ENCODE measurements at places on chromosomes 12 and 14.

GRCh38 chr14:71322655-71323250 lies 415.5 kb downstream of the PCNX1 start:
- DNase-seq, result no peak

GRCh38 chr12:24363177-24363754 lies 413.8 kb upstream of the SOX5 start:
- no peak for DNase-seq

- DNase-seq, result no peak
These were observed 6.8 kb downstream of the ZFHX2 start for GRCh38 chr14:23544511-23545447.

- no peak for DNase-seq
These were observed 13.9 kb downstream of the CDC42BPB start for GRCh38 chr14:103043257-103044015.

- DNase-seq, result no peak
These were observed 345.6 kb downstream of the SLC16A7 start for GRCh38 chr12:59941461-59941860.

DNA sequence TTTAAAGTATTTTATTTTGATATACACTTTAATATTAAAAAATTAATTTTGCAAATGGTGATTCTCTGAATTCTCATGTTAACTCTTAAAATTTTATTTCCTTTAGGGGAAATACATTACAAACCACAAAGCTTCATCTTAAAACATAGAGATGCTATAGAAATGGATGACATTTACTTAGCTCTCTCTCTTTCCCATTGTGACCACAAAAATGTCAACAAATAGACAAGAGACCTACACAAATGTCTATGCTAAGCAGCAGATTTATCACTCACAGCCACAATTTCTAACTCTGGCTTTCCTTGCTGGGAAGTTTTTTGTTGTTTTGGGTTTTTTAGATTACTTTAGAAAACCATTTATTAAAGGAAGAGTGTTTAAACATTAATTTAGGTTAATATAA lies 19.9 kb upstream of the PHC1 start:
- no peak for DNase-seq

- no peak for DNase-seq
These were observed 37.4 kb downstream of the HSP90AA1 start for GRCh38 chr14:102049258-102050025.

DNA sequence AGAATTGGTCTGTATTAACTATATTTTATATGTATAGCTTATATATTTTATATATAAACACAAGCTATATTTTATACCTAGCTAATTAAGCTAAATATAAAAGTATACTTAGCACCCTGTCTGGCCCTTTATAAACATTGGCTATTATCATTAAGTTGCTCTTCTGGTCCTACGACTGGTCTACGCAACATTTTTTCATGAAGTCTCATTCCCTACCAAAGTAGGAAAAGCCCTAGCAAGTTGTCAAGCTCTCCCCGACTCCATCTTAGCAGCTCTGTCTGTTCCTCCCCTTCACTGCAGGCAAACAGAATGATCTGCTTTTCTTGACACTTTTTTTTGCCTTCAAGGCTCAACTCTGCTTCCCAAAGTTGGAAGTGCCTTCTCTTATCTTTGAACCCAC lies 36.7 kb upstream of the ELK3 start:
- DNase-seq, result no peak

DNA sequence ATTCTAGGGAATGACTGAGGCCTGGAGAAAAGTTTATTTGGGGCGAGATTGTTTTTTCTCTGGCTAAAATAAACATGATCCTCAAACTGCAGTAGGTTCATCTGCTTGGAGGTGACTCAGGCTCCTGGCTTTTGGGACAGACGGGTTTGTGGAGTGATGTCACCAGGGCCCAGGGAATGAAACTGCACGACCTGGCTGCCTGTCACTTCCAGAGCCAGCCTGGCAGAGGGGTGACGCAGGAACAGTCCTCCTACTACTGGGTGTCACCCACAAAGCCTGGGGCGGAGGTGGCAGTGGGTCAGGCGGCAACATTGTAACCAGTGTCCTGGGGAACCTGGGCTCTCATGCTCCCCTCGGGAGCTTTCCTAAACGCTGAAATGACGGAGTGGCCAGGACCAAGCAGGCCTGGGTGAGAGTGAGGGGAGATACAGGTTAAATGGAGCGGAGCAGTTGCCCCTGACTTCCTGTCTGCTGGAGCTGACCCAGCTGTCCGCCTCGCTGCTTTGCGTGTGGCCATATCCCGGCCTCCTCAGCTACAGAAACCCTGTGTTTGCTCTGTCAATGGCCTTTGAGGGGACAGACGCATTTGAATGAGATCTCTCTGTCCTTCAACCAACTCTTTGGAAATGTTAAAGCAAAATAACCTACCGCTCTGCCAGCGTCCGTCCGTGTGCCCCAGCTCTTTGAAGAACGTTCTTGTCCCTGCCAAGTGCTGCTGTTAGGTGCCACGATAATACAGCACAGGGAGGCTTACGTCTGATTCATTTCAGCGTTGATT lies 6.5 kb downstream of the HIP1R start:
- DNase-seq, result no peak

DNA sequence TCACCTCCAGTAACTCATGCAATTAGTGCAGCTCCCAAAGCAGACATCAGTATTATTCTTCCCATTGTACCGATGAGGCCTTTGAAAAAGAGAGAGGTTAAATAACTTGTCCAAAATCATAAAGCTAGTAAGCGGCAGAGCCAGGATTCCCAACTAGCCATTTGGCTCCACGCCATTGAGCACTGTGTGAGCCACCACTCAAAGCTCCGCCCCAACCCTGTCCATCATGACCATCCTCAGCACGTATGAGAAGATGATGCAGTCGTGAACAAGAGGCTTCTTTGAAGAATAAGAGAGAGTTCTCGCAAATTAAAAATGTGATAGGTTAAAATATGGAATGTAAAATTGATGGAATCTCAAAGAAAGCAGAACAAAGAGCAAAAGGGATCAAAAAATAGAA lies 14.6 kb downstream of the CLMN start:
- DNase-seq, result no peak

DNA sequence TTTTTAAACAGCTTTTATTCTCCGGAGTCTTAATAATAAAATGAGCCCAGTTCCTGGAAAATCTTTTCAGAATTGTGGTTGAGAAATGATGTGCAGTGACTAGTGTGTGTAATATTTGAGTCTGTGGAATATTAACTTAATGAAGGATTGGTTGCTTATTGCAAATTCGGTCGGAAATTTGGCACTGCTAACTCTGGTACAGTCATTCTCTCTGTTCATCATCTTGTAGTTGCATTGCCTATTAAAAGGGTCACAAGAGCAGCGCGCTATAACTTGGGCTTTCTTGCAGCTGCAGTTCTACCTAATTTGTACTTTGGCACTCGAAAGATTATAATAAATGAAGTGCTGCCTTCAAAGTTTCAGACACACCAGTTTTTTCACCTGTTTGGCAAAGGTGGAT lies 146.0 kb downstream of the FLRT2 start:
- DNase-seq, result no peak

DNA sequence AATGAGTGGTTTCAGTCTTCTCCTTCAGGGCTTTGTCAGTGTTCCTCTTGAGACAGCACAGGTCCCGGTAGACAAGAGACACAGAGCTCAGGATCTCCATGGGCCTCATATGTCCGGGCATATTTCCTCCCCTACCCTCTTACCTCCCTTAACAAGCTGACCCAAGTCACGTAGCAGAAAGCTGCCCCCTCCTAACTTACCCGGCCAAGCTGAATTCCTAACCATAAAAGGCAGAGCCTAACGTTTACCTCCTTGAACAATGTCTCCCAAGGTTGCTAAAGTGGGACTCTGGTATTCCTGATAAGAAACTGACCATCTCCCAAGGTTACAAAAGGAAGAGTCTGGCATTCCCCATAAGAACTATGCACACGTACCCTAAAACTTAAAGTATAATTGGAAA lies 182.2 kb upstream of the USP15 start:
- DNase-seq, result no peak

GRCh38 chr14:103057372-103058163 lies at the start of gene CDC42BPB:
Gene CDC42BPB (minus strand): TSS chr14:103057549. CDS start chr14:103057173, 376 bp downstream.
- peak; percentile 33 for DNase-seq

GRCh38 chr14:36915081-36915480 lies 253.4 kb downstream of the PAX9 start:
- no peak for DNase-seq

DNA sequence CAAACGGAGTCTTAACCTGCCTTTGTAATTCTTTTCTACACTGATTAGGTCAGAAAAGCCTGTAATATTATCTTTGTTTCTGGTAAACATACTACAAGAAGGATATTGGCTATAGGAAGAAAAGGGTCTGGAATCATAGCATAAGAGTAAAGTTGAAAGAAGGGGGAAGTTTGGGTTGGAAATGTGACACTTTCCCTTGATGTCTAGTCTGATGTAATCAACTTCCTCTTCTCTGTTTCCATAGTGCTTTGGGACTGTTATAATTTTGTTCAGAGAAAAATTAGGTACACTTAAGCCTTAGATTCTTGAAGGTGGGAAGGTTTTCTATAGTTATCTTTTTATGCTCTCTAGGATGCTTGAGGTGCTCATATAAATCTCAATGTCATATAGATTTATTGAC lies 322.2 kb downstream of the AEBP2 start:
- DNase-seq, result no peak

GRCh38 chr14:92470811-92471210 lies 42.8 kb upstream of the RIN3 start:
- no peak for DNase-seq

- no peak for DNase-seq
These were observed 157.2 kb downstream of the PAX9 start for GRCh38 chr14:36818794-36819384.

GRCh38 chr14:106459971-106460730 lies 933.8 kb downstream of the TMEM121 start:
- DNase-seq, result peak; percentile 41

- no peak for DNase-seq
These were observed 158.6 kb downstream of the DICER1 start for GRCh38 chr14:94998685-94999084.

DNA sequence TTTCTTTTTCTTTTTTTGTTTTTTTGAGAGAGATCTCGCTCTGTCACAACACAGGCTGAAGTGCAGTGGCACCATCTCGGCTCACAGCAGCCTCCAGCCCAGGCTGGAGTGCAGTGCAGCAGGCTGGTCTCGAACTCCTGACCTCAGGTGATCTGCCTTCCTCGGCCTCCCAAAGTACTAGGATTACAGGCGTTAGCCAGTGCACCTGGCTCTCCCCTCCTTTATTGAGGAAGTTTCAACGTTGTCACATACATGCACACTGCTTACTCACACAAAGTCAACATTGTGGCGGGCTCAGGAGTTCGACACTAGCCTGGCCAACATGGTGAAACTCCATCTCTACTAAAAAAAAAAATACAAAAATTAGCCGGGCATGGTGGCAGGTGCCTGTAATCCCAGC lies 32.0 kb downstream of the EAPP start:
- DNase-seq, result no peak

- DNase-seq, result no peak
These were observed 440.4 kb downstream of the ADAMTS20 start for GRCh38 chr12:43111608-43112007.

DNA sequence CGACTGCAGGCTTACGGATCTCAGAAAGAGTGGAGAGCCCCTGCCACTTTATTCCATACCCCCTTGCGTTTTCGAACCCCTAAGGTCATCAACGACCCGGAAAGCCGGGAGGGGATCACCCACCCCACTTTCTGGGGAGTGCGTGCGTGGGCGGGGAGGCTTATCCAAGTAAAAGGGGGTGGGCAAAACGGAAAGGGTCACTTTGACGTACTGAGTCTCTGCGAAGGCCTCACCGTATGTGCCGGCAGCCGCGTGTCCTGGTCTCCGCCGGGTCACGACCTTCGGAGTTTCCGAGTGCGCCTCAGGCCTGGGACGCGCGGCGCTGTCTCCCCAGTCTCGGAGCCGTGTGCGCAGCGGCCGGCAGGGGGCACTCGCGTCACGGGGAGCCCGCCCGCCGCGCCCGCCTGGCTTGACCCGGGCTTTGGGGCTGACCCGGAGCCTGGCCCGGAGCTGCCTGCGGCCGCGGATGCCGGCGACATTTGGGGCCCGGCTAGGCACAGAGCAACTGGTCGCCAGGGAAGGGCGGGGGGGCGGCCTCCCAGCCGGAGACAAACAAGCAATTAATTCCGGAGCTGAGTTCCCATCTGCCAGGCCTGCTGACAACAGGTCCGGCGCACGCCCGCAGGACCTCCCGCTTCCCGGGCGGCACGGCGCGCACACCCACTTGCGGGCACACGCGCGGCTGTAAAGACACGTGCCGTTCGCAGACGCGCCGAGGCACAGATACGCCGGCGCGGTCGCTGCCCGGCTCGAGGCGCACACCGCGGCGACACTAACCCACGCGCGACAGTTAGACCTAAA lies 890 bp upstream of the KIF26A start:
- DNase-seq, result peak; percentile 37

GRCh38 chr12:68521321-68521839 lies 89.3 kb upstream of the RAP1B start:
- no peak for DNase-seq

DNA sequence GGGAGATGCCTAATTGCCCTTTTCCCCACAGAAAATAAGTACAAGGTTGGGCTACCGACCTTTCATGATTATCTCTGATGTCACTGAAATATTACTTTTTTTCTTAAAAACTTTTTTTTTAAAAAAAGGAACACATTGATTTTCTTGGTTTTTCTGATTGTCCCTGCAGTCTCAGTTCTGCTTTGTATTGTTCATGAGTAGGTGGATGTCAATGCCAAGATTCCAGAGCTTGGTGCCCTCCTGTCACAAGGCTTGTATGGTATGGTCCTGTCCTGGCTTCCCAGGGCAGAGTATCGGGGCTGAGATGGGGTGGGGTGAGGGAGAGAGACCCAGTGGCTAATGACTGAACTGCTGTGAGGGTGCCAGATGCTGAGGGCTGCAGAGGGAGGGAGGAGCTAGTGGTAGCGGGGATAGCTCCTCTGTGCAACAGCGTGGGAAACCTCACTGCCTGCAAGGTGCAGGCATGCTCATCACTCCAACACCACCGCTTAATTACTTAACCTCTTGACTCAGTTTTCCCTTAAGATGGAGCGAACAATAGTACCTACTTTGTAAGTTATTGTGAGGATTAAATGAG lies 4.4 kb upstream of the CTDSP2 start:
- DNase-seq, result no peak

- DNase-seq, result no peak
These were observed 4.3 kb upstream of the PTGDR start for GRCh38 chr14:52263190-52263589.

DNA sequence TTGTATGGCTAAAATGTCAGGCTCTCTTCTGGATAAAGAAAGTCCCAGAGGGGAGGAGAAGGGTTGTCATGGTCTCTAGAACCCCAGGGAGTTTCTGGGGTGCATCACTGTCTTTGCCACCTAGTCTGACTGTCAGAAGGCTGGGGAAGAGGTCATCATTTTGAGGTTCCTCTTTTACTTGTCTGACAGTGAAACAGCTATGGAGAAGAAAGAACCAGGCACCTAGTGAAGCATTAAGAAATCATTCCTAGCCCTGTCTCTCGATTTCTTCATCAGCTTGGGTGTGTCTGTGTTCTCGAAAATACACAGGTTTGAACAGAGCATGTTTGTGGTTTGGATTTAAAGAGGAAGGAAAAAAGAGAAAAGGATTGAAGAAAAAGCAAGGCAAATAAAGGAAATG lies 158.7 kb upstream of the LRIG3 start:
- no peak for DNase-seq

GRCh38 chr14:33773205-33774030 lies 177.5 kb downstream of the EGLN3 start:
- DNase-seq, result no peak

GRCh38 chr14:104926619-104927431 lies 2.1 kb downstream of the PLD4 start:
- DNase-seq, result no peak

Data from stimulated activated CD4-positive, alpha-beta T cell treated with anti-CD3 and anti-CD28 coated beads, TNF-alpha, amount 100 ng/mL, for 48 hours (primary cell).